ENCODE measurements at places on chromosomes 7 and 10.

DNA sequence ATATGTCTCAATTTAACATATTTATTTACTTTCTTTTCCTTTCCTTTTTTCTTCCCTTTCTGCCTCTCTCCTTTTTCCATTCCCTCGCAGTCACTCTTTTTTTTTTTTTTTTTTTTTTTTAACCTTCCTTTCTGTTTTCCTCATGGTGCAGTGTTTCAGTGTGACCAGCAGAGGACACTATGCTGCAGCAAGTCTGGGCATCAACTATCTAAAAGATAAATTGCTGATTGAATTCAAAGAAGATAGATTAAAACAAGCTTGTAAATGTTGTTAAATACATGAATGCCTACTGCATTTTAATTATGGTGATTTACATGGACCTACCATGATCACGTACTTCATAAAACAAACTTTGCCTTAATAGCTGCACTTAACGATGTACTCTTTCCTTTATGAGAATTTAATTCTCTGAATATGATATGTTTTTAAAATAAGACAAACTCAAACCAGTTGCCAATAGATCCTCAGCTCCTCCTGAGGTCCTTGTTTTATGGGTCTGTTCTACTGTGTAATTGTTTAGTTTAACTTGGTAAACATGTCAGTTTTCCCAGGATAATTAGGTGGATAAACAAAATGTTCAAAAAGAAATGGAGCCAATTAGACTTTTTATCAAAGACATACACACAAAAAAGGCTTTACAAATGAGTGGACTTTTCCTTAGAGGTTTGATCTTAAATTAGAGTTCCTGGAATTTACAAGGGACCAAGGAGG is 101.0 kb upstream of the AGR3 start:
- peak; percentile 65 for DNase-seq

- peak; percentile 88 for DNase-seq
Measured at GRCh38 chr10:87740254-87740655, 77.8 kb downstream of the ATAD1 start.

DNA sequence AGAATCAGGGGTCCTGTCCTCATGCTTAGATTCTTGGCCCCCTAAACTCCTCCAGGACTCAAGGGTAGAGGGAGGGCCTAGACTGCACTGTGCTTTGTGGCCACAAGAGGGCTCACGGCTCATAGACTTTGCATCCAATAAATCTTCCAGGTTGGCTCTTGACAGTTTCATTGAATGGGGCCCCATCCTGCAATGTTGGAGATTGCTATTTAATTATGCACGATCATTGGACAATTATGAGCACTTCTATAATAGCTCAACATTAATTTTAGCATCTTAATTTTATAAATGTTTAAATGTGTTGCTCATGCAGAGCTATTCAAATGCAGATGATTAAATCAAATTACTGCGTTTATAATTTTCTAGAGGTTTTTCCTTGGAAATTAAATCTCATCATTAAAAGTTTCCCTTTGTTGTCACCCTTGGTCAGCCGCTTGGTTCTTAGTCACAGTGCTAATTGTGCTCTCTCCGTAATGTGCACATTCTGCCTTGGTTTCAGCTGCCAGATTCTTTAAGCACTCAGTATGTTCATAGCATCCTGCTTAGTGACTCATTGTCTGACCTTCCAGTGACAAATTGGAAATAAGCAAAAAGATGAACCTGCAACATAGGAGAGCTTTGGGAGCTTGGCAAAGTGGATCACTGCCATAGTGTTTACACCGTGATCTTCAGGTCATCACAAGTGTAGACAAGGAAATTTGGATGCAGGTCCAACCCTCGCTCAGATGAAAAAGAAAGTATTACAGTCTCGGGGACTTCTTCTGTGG is 33.4 kb upstream of the PLPP4 start:
- DNase-seq: peak; percentile 67

DNA sequence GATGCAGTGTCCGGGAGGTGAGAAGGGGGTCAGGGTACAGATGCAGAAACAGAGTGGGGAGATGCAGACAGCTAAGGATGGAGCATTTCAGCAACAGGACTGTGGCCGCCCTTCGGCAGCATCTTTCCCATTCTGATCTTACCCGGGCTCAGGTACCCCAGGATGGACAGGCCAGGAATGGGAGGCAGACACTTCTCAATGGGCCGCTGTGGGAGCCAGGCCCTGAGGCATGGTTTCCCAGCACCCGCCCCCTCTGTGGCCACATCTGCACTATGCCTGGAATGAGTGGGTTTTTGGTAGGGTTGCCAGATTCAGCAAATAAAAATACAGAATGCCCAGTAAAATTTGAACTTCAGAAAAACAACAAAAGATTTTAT is 105.2 kb upstream of the CTBP2 start:
- DNase-seq: no peak

DNA sequence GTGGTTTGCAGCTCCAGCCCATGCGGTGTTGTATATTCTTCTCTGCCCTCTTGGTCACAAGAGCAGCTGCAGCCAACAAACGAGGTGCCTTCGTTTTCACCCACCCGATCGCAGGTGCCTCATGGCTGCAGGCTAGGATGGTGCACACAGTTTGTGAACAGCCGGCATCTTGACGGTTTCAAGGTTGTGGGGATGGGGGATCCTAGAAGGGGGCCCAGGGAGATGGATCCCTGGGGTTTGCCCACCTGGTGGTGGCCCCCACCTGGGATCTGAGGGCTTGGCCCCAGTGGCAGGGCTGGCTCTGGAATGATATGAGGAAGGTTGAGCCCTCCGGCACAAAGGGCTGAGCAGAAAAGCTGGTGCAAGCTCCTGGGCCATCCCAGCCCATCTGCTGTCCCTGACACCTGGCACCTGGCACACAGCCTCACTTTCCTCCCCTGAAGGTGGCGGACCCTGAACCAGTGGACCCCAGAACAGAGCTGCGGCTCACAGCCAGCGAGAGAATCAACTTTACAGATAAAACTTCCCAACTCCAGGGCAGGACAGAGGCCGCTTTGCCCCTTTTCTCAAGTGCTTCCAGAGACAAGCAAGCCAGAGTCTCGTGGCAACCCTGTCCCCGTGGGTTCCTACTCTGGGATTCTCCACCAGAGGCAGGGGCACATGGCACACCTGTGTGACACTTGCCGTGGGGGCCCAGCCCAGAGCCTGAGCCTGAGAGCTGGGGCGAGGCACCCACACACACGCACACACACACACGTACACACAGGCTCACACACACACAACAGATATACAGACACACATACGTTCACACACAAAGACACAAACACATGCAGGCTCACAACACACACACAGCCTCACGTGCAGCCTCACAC is 177.3 kb upstream of the PPP2R2D start:
- DNase-seq: no peak

- DNase-seq: no peak
Measured at GRCh38 chr7:23873306-23873705, 163.3 kb downstream of the STK31 start.

GRCh38 chr10:49138361-49138891 is 4.6 kb upstream of the FAM170B start:
- no peak for DNase-seq

DNA sequence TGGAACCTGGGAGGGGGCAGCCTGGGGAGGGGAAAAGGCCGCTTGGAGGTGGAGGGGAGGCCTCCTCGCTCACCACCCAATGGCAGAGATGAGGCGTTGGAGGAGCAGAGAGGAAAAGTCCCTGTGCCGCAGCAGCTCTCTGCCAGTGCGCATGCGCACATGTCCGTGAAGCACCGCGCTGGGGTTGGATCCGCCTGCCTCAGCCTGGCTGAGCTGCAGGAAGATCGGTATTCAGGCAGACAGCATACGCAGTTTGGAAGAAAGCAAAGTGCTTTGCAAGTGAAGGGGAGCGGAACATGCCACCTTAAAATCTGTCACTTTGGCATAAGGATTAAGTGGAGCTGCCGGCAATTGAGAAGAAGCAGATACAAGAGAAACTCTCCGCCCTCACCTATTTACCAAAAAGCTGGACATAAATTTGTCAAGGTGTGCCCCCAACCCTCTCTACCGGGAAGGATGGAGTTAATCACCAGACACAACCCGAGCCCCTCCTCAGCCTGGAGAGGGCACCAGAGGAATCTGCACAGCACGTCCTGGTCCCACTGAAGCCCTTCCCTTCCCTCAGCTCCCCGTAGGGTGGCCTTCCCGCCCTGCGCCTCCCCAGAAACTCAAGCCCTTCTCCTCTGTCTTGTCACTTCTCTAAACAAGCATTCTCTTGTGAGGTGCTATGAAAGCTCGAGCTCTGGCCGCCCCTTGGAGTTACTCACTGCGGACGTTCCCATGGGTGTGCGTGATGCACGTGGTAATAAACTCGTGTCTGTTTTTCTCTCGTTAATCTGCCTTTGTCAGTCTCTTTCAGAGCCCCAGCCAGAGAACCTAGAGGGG is 32.2 kb upstream of the TMEM72 start:
- DNase-seq: peak; percentile 73

DNA sequence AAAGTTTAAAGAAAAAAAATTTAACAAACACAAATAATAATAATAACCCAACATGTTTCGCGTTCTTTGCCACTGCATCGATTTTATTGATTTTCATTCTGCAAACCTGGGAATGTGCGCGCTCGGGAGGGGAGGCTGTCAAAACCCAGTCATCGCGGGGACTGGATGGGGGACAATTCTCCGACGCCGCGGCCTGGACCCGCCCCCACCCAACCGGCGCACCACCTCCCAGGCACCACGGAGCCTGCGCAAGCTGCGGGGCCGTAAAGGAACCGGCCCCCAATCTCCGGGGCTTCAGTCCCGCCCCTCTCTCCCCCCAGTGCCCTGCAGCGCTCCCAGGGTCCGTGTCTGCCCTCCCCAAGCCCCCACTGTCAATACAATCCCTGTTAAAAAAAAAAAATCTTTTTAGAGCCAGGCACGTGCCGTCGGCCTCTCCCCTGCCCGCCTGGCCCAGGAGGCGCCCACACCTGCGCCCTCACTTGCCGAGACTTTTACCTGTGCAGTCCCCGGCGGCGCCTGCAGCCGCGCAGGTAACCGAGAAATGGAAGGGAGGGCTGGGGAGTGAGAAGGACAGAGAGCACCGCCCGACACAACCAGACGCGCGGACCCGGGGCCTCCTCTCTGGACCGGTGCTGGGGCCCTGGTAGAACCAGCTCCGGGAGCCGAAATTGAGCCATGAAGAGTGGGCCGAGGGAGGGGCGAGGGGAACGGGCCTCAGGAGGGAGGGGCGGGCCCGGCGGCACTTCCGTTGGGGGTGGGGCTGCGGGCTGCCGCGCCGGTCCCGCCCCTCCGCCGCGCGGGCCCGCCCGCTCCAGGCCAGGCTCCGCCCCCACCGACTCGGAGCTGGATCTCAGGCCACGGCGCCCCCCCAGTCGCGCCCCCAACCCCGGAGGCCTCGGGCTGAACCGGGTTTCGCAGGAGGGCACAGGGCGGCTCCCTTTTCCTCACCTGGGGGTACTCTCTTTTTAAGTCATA is 7.6 kb upstream of the ZNF503 start:
- peak; percentile 83 for DNase-seq

- DNase-seq: peak; percentile 65
Measured at GRCh38 chr7:26291699-26292538, at the start of gene SNX10. Gene SNX10, plus strand, starts transcription at chr7:26291862. Its CDS starts 54,581 bp downstream, at chr7:26346443.

DNA sequence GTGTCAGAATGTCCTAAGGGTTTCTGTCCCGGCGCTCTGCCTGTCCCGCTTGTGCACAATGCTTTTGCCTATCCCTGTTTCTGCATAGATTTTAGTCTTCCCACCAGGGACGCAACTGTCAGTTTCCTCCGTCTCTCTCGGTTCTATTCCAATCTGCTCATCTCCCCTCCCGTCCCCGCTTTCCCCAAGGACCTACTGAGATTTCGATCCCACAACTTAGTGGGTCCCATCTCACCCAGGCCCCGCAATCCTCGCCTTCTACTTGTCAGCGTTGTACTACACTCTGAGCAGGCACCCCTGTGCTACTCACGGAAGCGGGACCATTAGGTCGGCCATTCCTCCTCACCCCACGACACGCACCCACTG is 519 bp upstream of the ZNF655 start:
- peak; percentile 22 for DNase-seq

- no peak for DNase-seq
Measured at GRCh38 chr10:110499796-110500514, 2.2 kb downstream of the DUSP5 start.

DNA sequence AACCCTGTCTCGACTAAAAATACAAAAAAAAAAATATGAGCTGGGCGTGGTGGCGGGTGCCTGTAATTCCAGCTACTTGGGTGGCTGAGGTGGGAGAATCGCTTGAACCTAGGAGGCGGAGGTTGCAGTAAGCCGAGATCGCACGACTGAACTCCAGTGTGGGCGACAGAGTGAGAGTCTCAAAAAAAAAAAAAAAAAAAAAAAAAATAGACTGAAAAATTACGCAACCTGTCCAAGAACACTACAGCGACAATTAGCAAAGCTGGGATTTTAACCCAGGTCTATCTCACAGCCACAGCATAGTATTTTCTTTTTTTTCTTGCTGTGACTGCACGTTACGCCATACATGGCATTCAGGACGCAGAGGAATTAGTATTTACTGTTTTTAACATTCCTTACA is 1.1 kb upstream of the RABGEF1 start:
- DNase-seq: no peak

DNA sequence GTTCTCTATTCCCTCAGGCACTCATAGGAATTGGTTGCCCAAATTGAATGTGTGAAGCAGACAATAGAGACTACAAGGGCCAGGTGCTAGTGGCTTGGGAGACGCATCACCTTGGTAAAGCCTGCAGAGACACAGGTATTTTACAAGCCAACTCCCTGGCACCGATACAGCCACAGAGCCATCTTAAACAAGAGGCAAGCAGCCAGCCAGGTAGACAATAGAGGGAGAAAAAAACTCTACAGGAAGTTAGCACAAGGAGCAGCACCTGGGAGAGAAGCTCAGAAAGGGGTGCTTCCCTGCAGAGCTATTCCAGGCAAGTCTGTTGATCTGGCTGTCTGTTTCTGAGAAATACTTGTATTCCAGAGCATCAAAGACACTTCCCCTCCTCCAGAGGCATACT is 43.0 kb upstream of the CDK1 start:
- DNase-seq: no peak

DNA sequence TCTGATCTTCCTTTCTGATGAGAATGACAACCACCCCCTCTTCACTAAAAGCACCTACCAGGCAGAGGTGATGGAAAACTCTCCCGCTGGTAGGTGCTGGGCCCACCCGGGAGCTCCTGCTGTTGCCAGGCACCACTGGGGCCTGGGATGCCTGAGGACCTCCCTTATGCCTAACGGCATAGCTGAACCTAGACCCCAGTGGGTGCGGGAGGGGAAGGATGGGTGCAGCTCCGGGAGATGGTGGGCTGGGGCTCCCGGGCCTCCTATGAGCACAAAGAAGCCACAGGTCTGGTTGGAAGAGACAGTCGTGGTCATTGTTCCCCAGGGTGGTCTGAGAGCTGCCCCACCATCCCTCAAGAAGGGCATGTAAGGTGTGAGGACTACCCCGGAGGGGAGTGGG is 15.6 kb upstream of the VSIR start:
- no peak for DNase-seq

DNA sequence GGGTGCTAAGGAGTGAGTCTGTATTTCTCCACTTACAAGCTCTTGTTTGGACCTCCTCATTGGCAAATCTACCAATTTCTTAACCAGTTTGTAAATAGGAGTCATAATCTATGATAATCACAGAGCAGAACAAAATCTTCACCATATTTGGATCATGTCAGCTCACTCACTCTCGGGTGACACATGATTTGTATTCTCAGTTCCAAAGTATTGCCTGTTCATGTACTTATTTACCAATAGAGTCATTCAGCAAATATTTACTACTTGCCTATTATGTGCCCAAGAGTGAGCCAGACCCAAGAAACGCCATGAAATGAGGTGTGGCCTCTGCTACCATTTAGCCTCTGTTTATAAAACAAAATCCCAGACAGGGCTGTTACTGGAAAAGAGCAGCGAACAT is 114.8 kb downstream of the TSPAN12 start:
- DNase-seq: peak; percentile 94

Measured in epithelial cell of esophagus (primary cell).